Effector CD4-positive, alpha-beta T cell (primary cell): ENCODE measurements at places on chromosomes 2 and 18.

- no peak for DNase-seq
Measured at GRCh38 chr18:23661735-23662308, 889 bp downstream of the ANKRD29 start.

DNA sequence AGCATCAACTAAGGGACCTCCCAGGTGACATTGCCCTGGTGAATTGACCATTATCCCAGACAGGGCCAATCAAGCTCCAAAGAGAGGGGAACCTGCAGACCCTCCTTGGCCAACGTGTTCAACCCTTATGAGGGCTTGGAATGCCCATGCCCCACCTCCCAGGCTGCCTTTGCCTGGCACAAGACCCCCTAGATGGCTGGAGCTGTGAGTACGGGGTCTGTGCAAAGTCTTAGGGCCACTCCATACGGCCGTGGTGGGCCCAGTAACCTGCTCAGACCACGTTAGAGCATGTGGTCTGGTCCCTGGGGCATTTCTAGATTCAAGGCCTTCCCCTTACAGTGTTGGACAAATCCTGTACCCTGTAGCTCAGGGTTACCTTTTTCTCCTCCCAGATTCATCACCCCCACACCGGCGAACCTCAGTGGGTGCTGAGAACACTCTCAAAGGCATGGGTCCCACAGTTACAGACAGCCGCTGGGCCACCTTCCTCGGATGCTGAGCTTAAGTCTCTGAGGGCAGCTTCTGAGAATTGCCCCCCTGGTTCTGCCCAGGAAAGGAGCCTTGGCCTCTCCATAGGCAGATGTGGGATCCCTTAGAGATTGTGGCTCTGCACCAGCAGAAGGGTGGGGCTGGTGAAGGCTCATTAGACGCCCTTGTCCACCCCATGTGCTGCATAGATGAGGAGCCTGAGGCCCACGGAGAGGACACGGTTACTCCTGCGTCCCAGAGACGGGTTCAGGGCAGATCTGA lies 18.3 kb upstream of the KCNK3 start:
- no peak for DNase-seq

GRCh38 chr2:156883804-156884203 lies 373.7 kb upstream of the GALNT5 start:
- no peak for DNase-seq

DNA sequence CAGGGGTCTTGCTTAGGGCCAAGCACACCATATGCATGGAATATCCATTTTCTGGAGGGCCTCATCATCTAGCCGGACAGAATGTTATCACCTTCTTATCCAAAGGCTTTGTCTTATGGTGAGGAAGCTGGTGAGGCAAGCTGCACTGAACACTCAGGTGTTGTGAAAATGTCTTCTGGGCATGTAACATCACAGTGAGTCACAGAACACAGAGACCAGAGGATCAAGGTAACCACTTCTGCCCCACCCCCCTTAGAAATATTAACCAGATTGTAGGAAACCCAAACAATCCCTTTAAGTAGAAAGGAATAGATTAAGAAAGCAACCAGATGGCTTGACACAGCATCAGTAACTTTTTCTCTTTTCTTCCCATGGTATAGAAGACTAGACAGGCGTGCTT lies 51.1 kb downstream of the MYO5B start:
- DNase-seq, result no peak

GRCh38 chr2:36351291-36351690 lies 4.3 kb upstream of the CRIM1 start:
- DNase-seq, result no peak

DNA sequence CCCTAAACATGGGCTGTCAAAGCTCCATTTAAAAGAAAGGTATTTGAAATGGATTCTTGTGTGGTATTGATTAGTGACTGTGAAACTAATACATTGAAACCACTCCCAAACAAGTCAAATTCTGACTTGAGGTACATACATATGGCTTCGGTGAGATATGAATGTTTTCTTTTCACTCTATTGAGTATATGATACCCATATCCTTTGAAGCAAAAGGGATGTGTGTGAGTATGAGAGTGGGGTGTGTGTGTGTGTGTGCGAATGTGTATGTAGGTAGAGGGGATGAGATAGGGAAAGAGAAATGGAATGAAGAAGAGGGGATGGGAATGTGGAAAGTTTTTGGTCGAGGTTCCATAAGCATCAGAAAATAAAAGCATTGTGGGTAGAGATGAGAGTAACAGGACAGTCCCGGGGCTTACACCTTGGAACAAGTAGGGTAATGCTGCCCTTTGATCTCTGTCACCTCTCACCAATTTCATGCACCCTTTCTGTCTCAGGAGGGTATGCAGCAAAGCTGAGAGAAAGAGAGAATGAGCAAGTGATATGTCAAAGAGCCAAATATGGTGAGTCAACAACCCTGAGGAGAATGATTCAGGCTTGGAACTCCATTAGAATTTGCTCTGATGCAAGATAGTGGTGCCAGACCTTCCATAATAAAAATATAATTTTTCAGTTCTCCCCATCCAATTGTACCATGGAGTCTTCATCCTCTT lies 64.0 kb upstream of the ZEB2 start:
- DNase-seq, result no peak

GRCh38 chr2:136128905-136129304 lies 11.0 kb upstream of the CXCR4 start:
- no peak for DNase-seq

DNA sequence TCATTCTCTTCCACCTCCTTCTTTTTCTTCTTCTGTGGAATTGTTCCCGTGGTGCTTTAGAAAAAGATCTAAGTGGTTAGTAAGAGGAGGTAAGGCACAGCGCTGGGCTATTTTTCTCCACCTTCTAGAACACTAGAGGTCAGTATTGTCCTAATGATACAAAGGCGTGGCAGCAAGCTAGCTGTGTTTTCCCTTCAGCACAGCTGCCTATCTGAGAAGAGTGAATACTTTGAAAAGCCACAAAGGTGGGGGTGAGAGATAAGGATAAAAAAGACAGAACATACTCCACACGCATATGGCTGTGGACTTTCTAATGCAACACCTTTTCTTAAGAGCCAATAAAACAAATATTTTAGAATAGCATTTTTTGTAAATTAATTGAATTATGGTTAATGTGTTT lies 2.1 kb downstream of the CNTNAP5 start:
- no peak for DNase-seq
